ENCODE measurements at places on chromosomes 7 and 10.
A peak's percentile ranks its signal among the peaks of the same experiment; 100 is the strongest.

GRCh38 chr7:47546733-47547494 is 35.0 kb downstream of the TNS3 start:
- DNase-seq, result no peak

DNA sequence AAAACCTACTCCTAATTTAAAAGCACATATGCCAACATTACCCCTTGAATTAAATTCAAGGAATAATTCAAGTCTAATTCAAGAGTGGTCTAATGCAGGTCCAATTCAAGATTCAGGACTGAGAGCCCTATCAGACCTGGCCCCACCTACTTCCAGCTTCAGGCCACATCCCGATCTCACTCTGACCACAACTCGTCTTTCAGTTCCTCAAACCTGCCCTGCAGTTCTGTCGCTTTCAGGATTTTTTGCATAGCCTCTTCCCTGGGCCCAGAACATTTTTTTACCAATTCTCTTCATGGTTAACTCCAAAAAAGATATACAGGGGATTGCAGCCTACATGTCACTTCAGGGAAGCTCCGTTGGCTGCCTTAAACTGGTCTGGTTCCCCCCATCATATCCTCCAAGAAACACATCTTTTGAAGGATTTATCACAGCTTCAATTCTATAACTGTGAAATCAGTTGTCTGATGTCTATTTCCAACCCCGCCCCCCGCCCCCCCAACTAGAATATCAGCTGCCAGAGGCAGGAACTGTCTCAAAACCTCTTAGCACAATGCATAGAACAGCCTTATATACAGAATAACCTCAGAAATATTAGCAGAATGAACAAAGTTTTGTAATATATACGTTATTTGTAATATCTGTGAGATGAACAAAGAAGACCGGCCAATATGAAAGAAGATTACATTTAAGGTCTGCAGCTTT is 20.8 kb downstream of the CCDC6 start:
- DNase-seq, result no peak

DNA sequence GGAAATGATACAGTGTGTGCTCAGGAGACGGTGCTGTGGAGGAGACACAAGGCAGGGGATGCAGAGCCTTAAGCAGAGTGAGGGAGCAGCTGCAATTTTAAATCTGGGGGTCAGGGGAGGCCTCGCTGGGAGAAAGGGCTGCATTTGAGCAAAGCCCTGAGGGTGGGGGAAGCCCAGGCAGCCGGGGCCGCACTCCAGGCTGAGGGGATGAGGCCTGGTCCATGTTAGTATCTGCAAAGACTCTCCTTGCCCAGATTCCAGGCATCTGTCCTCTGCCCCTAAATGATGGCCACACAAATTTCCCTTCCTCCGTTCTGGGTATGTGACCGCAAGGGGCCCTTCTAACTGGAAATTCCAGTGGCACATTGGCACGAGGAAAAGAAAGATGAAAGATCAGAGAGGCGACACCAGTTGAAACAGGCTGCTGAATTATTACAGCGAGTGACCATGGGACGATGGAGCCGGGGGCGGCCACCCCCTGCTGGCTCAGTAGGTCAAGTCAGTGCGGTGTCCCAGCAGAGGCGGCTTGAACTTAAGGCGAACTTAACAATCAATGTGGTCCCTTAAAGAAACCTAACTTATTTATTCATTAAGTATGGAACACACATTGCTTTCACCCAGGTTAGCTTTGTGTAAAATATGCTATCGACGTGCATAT is 62.3 kb upstream of the KAT6B start:
- no peak for DNase-seq

DNA sequence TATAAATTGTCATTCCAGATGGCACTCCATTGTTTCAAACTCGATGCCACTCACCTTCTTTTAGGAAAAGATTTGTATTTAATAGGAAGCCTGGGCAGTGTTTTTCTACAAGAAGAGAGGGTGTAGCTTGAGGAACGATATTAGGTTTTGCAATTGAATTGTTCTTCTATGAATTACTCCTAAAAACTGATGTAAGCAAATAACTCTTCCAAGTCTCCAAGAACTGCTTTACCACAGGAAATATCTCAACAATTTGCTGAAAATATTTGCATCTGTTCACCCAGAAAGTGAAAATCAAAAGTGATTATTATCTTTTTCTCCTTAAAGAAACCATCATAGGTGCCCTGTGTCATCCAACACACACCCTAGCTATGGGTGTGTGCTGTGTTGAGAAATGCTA is 261.3 kb upstream of the MEOX2 start:
- DNase-seq, result no peak

GRCh38 chr7:95180-95862 is 97.0 kb upstream of the FAM20C start:
- DNase-seq, result no peak

GRCh38 chr10:114380060-114380459 is 24.2 kb downstream of the AFAP1L2 start:
- DNase-seq, result no peak

DNA sequence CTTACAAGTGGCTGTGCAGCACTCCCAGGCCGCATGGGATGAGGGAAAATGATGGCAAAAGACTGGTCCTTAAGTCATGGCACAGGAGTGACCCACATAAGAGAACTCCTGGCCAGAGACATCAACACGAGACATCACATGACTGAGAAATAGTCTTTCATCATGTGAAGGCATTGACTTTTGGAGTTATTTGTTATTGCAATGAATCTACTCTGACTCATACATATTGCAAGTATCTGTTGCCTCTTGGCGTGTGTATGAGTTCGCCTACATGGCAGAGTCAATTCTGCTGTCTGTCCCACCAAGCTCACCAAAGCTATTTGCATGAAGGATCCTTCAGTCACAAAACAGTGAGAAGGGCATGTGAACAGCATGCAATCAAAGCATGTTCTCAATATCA is 59.7 kb upstream of the HABP2 start:
- no peak for DNase-seq

- no peak for DNase-seq
These were observed 869 bp downstream of the LAMB4 start for GRCh38 chr7:108129018-108129965.

DNA sequence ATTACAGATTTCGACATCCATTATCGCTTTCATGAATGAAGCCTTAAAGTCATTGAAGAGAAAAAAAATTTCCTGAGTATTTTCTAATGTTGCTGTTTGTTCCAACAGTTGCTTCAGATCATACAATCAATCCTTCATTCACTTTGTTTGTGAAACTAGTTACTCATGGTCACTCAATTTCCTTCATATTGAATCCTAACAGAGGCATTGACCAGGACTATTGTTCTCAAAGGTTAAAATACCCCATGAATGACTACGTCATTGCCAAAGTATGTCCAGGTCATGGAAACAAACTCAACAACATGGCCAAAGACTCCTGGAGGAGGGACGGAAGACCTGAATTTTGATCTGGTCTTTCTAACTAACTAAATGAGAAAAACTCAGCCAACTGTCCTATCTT is 54.0 kb upstream of the ABCB5 start:
- DNase-seq, result no peak

DNA sequence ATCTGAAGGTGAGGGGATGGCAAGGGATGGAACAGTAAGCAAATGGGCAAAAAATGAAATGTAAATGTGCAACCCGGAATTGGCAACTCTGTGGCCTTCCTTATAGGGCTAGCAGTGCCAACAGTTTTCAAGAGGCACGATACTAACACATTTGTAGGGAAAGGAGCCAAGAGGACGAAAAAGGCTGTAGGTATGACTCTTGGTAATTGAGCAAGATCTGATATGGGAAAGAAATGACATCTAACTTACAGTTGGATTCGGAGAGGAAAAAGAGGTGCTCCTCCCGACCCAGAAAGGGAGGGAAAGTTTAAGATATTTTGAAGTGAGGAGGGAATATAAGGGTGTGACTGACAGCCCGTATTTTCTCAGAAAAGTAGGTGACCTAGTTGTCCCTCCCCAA is 2.1 kb upstream of the CREM start:
- DNase-seq, result no peak

- DNase-seq, result no peak
These were observed 94.9 kb upstream of the KCNIP2 start for GRCh38 chr10:101938305-101939007.

DNA sequence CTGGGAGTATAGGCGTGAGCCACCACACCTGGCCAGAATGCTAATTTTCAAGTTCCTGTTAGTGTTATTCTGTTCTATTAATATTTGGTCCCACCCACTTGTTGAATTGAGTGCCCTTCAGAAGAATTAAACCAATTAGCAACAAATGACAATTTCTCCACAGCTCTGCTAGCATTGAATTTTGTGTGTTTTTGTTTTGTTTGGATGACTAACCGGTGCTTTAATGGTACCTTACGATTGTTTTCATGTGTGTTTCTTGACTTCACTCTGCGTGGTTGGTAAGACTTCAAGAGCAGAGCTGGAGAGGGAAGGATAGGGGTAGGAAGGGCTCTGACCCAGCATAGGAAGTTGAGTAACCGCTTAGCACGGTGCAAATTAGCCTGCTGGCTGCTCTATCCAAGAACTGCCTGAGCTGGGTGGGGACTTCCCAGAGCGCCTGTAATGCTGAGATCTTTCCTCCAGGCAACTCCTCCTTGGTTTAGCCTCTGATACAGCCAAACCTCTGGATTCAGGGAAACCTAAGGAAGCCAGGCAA is 4.6 kb downstream of the ARPC1B start:
- DNase-seq, result no peak

- DNase-seq, result no peak
These were observed 240.7 kb upstream of the PFKP start for GRCh38 chr10:2826675-2827074.

GRCh38 chr7:25638068-25638467 is 409.8 kb upstream of the NPVF start:
- no peak for DNase-seq

DNA sequence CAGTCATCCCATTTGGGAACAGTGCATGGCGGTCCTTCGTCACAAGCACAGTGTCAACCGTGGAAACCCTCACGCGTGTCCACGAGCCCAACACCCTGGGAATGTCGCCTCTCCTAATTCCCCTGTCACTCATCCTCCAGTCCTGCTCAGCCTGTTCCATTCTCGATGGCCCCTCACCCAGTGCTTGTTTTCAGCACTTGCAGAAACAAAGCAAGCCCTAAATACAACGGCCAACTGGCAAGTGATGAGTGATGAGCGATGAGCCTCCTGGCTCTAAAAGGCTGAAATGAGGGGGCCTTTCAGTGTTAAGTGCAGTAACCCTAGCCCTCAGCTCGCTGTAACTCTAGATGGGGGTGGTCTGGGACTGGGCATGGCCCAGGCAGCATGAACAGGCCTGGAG is 22.6 kb downstream of the NKX2-3 start:
- no peak for DNase-seq

- no peak for DNase-seq
These were observed 90.9 kb upstream of the ZNF804B start for GRCh38 chr7:88668591-88668990.

DNA sequence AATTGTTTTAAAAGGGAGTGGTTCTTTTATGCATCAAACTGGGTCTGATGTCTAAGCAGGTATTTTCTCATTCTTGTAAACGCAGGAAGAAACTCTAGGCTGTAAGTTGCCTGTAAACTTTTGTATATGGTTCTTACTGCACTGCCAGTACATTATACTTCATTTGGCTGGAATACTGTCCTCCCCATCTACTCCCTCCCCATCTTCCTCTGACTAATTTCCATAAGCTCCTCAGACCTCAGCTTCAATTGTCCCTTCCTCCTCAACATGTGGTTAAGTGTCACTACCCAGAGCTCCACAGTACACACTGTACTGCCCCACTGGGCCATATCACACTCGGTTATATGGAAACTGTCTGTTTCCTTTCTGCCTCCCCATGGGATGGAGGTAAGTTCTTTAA is 161.4 kb upstream of the MDFIC start:
- DNase-seq, result no peak

GRCh38 chr10:91587710-91588638 is 44.9 kb downstream of the PPP1R3C start:
- no peak for DNase-seq

- no peak for DNase-seq
These were observed 490 bp downstream of the KIN start for GRCh38 chr10:7787150-7787856.

DNA sequence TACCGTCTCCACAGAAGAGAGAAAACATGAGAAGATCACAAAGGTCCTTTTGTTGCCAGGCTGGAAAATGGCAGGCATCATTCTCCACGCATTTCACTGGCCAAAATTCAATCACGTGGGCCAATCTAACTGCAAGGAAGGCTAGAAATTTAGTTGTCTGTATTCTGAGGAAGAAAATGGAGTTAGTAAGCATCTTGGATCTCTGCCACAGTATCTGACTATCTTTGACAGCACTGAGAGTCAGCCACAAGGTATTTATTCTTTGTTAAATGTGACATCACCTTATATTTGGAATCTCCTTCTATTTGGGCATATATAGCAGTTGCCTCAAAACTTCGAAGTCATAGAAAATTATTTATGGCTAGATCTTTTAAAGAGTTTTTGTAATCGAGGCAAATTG is 213.9 kb downstream of the NSUN6 start:
- no peak for DNase-seq

GRCh38 chr7:157721468-157722136 is 384.8 kb downstream of the DNAJB6 start:
- no peak for DNase-seq

- peak; percentile 92 for DNase-seq
These were observed at the start of gene AP5Z1 for GRCh38 chr7:4775250-4775847. AP5Z1 (plus strand) TSS chr7:4775623; CDS start chr7:4775716, 93 bp downstream.

- DNase-seq, result no peak
These were observed 19.8 kb downstream of the YME1L1 start for GRCh38 chr10:27134371-27134770.

DNA sequence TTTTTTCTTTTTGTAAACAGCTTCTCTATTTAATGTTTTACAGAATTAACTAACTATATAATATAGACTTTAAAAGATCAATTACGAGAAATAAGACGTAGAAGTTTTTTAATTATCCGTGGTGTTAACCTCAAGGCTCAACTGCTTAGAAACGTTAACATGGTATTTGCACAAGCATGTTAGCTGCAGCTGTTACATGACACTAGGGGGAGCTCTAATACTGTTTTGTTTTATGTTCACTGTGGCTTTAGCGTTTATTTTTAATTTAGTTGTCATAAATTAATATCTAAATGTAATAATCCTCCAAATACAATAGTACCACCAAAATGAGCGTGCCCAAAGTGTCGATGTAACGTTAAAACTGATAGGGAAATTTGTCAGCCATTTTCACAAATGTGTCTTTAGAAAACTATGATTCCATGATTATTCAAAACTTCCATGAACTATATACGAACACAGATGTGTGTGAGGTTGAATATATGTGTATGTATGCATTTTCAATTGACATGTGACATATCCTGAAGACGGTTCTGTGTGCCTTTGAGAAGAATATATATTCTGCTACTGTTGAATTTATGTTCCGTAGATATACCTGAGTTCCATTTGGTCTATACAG is 828.8 kb upstream of the MBL2 start:
- no peak for DNase-seq

GRCh38 chr10:48400129-48400849 is 93.8 kb downstream of the MAPK8 start:
- DNase-seq, result no peak
